Osteoblast (primary cell): ENCODE measurements at places on chromosomes 13 and 19. TPM values are rescaled to one million over a fixed set of nuclear protein-coding genes. Genes with fewer than 3 reads are reported as not detected.

Gene FAM124A
- total RNA-seq = 1.1 and 1.2 TPM in 2 replicates

Gene CEACAM7
- not detected in 2 replicates for total RNA-seq

Gene PEX11G
- 2.9 and 4.1 TPM in 2 replicates for total RNA-seq

Gene OVOL3
- not detected in 2 replicates for total RNA-seq

Gene PLIN5
- total RNA-seq = 0.36 TPM in 1 of 2 replicates, not detected in the other

Gene CLDND2
- not detected in 2 replicates for total RNA-seq

Gene ZIK1
- 11.2 and 11.6 TPM in 2 replicates for total RNA-seq

Gene ZNF439
- total RNA-seq = 8.5 and 8.7 TPM in 2 replicates

Gene USP12
- total RNA-seq = 20.9 and 24.6 TPM in 2 replicates

Gene LGI4
- total RNA-seq = 0.59 and 0.72 TPM in 2 replicates

Gene ZNF284
- total RNA-seq = 3.8 and 4.3 TPM in 2 replicates

Gene ZNF415
- total RNA-seq = 7.6 and 11.2 TPM in 2 replicates

Gene RAB3A
- total RNA-seq = 0.72 and 1.8 TPM in 2 replicates

Gene CLEC17A
- total RNA-seq = under 0.01 TPM in 1 of 2 replicates, not detected in the other

Gene METTL21C
- total RNA-seq = not detected in 2 replicates

Gene CCDC70
- total RNA-seq = not detected in 2 replicates

Gene SHD
- total RNA-seq = not detected in 2 replicates

Gene PGLYRP2
- total RNA-seq = not detected in 2 replicates

Gene MEIOSIN
- not detected in 2 replicates for total RNA-seq

Gene KCNN1
- under 0.01 TPM in 1 of 2 replicates, not detected in the other for total RNA-seq

Gene HMGB1
- 65.1 and 71.7 TPM in 2 replicates for total RNA-seq

Gene PBX4
- total RNA-seq = 0.36 and 0.88 TPM in 2 replicates

Gene PSG6
- not detected in 2 replicates for total RNA-seq

Gene HSH2D
- total RNA-seq = 0.36 TPM in 1 of 2 replicates, not detected in the other

Gene CCDC61
- 3.6 and 5.9 TPM in 2 replicates for total RNA-seq

Gene ZNF235
- 4.0 and 5.6 TPM in 2 replicates for total RNA-seq

Gene C2CD4C
- total RNA-seq = not detected in 2 replicates

Gene CNOT3
- total RNA-seq = 6.2 TPM in 2 replicates

Gene CEACAM16
- under 0.01 TPM in 1 of 2 replicates, not detected in the other for total RNA-seq

Gene OR4F17
- not detected in 2 replicates for total RNA-seq

Gene IL11
- 0.36 and 1.2 TPM in 2 replicates for total RNA-seq

Gene GRIK5
- under 0.01 TPM in 2 replicates for total RNA-seq

Gene NXNL1
- not detected in 2 replicates for total RNA-seq

Gene ZNF135
- 6.5 and 8.3 TPM in 2 replicates for total RNA-seq

Gene PTH2
- total RNA-seq = not detected in 2 replicates

Gene PRR22
- 0.29 and 0.36 TPM in 2 replicates for total RNA-seq

Gene SERTM1
- total RNA-seq = not detected in 2 replicates

Gene PEAK3
- under 0.01 TPM in 1 of 2 replicates, not detected in the other for total RNA-seq

Gene ZNF99
- under 0.01 TPM in 2 replicates for total RNA-seq

Gene PDE4C
- under 0.01 TPM in 1 of 2 replicates, not detected in the other for total RNA-seq

Gene LYPD5
- total RNA-seq = 0.29 and 0.72 TPM in 2 replicates

Gene GPR108
- 42.3 and 52.2 TPM in 2 replicates for total RNA-seq

Gene WDR87
- not detected in 2 replicates for total RNA-seq

Gene MEF2B
- total RNA-seq = 0.29 and 0.36 TPM in 2 replicates

Gene CGB1
- 0.29 TPM in 1 of 2 replicates, not detected in the other for total RNA-seq

Gene NLRP7
- not detected in 2 replicates for total RNA-seq

Gene RXFP2
- not detected in 2 replicates for total RNA-seq

Gene POGLUT2
- total RNA-seq = 15.9 and 18.0 TPM in 2 replicates

Gene PALM
- 9.7 and 10.5 TPM in 2 replicates for total RNA-seq

Gene AZU1
- not detected in 2 replicates for total RNA-seq

Gene TMPRSS9
- total RNA-seq = 0.29 and 1.1 TPM in 2 replicates
